ENCODE measurements at places on chromosomes 1 and 21.

DNA sequence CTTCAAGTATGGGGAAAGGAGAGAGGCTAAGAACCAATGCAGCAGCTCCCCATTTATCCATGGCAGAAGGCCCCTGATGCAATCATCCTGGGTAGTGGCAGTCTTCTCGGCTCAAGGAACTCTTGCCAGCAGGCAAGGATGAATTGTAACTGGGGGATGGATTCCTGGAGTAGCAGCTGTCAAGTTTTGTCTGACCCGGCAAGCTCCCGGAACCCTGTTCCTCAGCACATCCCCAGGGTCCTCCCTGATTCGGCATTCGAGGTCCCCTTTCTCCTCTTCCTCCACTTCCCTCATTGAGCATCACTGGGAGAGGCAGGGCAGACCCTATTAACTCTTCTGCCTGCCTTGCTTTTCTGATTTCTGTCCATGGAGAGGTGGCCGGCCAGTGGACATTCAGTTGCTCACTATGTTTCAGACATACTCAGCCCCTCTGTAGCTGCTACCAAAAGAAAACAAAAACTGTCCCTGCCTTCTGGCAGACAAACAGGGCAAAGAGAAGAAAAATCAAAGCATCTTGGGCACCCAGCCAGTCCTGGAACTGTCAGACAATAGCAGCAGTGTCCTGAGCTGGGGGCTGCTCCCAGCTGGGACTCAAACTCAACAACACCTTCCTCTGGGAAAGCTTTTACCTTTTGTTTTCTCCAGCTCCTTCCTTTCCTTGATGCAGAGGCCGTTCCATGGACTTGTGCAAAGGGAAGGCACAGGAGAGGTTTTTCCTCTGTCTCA lies 5.6 kb upstream of the PTCH2 start:
- no peak for DNase-seq

- no peak for DNase-seq
Observed at GRCh38 chr1:199929556-199929955, 98.0 kb upstream of the NR5A2 start.

GRCh38 chr1:30083800-30084464 lies 639.5 kb downstream of the MATN1 start:
- no peak for DNase-seq

DNA sequence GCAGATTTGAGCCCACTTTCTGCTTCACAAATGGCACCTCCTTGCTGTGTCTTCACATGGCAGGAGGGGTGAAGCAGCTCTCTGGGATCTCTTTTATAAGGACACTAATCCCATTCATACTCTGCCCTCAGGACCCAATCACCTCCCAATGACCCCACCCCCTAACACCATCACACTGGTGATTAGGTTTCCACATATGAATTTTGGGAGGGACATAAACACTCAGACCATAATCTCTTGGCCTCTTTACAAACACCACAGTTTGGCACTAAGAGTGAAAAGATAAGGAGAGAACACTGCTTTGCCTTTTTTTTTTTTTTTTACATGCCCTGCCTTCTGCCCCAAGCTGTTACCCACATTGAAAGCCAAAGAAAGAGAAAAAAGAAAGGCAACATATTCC lies 166.2 kb upstream of the NFIA start:
- DNase-seq: no peak

- no peak for DNase-seq
Observed at GRCh38 chr1:204348722-204349121, 11.0 kb downstream of the PLEKHA6 start.

- no peak for DNase-seq
Observed at GRCh38 chr1:204368996-204369726, 9.4 kb upstream of the PLEKHA6 start.

- DNase-seq: no peak
Observed at GRCh38 chr1:233211106-233211505, 84.4 kb downstream of the PCNX2 start.

DNA sequence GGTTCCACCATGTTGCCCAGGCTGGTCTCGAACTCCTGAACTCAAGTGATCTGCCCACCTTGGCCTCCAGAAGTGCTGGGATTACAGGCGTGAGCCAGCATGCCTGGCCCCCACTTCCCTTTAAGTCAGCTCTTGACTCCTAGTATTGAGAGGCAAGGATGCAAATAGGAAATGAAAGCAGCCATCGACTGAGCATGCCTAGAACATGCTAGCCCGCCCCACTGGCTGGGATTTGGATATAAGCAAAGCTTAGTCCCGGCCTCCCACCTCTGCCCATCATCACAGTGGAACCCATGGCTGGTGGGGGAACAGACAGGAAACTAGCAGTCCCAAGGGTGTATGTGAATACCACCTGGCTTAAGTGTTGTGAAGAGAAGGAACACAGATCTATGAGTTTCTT lies 10.5 kb downstream of the C1orf167 start:
- no peak for DNase-seq

DNA sequence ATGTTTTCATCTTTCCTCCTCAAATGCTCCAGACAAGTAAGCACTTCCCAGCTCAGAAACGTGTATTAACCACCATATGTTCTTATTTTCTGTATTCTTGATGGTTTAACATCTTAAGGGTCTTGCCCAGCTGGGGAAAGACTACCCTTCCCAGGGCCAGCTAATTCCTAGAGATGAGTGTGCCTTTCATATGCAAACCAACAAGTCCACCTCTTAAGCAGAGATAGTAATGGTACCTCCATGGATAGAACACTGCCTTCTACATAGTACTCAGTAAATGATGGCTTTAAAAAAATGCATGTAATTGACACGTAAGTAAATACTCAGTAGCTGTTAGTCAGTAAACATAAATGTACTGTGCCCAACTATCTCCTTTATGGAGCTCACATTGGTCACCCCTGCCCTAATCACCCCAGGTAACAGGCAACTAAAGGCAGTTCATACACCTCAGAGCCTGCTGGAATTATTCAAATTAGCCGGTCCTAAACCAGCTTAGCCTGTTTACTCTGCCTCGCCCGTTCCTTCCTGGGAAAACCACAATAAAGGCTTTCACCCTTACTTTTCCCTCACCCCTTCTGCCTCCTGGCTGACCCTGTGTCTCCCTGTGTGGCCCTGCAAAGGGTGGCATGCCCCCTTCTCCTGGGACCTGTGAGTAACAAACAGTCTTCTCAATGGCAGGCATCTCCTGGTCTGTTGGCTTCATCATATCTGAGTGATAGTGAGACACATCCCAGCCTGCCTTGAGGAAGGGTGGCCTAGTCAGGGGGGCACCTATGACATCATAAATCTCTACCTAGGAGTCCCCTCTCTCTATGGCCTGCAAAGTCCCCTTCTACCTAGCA lies 40.1 kb upstream of the KLHDC7A start:
- DNase-seq: no peak

GRCh38 chr1:205942631-205943159 lies 561 bp downstream of the SLC26A9 start:
- no peak for DNase-seq

GRCh38 chr1:67133177-67133576 lies 1.6 kb downstream of the C1orf141 start:
- no peak for DNase-seq

Data from stimulated activated CD8-positive, alpha-beta memory T cell treated with anti-CD3 and anti-CD28 coated beads, Interleukin-4, amount 100 ng/mL, for 1 hour (primary cell).